CD4-positive, alpha-beta memory T cell (primary cell): ENCODE measurements at places on chromosomes 11 and 22. TPM values are rescaled to one million over a fixed set of nuclear protein-coding genes. Genes with fewer than 3 reads are reported as not detected.

DNA sequence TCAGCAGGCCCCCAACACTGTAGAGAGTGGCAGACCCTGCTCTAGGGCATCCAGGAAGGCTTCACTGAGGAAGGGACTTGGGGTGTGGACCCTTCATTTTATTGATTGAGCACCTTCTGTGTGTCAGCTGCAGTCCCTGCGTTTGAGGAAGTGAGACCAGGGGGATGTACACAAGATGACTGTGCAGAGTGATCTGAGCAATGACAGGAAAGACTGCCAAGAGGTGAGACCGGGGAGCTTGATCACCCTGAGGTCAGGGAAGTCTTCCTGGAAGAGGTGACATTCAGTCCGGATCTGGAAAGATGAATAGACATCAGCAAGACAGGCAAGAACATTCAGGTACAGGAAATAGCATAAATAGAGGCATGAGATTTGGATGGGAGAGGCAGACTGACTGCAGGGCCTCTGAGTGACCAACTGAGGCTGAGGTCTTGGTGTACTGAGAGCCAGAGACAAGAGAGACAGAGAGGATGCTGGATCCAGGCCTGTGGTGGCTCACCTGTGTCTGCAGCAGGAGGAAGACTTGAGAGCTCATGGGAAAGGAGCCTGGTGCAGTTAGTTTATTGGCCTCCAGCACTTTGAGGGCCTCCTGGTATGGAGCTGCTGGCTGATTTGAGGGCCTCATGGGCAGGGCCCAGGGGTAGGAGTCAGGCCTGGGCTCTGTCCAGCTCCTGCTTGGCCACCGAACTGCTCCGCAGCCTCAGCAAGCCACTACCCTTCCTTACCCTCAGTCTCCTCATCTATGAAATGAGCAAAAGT lies 5.2 kb downstream of the DGAT2 start:
- DNase-seq = no peak

- no peak for DNase-seq
Observed at GRCh38 chr11:121376130-121376529, 76.0 kb upstream of the SORL1 start.

DNA sequence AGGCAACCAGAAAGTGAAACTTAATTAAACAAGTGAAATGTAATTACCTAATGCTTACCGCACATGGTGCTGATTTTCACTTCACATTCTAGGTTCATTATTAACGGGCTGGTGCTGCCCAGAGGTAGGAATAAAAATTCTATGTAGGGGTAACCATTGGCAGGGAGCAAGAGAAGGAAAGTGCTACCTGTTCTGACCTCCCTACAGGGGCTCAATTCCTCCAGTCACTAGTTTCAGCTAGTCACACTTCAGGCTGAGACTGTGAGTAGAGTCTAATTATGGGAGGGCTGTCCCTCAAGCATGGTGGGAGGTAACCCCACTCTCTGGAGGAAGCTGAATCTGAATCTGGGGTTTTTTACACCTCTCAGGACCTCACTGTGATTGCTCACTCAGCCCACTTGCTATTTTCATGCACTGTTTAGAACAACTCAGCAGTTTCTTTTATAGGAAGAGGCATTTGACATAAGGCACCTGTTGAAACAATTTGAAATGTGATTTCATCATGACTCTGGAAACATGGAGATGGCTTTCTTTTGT lies 75.4 kb downstream of the MAML2 start:
- peak; percentile 71 for DNase-seq

- no peak for DNase-seq
Observed at GRCh38 chr11:47418454-47419259, 7.6 kb downstream of the PSMC3 start.

DNA sequence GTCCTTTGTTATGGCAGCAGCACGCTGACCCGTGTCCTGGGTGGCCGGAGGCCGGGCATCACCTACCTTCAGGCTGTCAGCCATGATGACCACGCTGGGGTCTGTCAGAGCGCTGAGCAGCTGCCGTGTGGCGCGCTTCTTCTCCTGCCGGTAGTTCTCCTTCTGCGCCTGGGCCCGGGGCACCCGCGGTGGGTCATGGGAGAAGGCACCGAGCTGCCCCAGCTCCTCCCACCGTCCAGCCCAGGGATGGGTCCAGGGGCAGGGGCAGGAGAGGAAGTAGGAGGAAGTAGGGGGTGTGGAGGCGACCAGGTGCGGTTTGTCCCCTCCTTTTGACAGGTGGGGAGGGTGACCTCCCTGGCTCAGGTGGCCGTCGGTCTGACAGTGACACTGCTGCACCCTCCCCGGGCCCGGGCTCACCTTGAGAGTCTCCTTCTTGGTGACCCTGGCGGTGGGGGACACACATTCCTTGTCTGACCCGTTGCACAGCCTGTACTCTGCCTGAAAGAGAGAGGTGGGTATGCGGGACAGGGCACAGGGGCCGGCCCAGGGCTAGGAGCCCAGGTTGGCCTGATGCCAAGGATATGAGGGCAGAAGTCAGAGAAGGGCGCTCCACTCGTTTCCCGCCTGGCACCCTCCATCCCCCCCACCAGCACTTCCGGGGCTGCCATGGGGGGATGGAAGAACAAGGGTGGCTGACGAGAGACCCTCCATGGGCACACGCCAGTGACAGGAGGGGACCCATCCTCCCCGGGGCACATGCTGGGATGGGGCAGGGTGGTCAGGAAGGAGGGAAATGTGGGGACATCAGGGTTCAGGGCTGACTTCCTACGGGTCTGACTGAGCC lies 43.0 kb downstream of the OSBPL5 start:
- no peak for DNase-seq

DNA sequence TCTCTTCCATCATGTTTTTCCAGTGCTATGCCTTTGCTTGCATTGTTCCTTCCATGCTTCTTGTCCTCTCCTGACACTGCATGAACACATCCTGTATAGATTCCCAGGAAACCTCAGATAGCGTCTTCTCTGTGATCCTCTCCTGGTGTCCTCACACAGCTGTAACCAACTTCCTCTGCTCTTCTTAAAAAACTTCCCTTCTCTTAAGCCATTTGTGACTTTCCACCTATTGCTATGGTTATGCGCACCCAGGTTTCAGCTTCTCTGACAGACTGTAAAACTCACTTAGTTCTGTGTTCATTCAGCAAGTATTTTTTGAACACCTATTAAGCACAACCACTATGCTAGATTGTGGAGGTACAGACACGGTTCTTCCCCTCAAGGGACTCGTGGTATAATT lies 5.1 kb upstream of the APLP2 start:
- no peak for DNase-seq

DNA sequence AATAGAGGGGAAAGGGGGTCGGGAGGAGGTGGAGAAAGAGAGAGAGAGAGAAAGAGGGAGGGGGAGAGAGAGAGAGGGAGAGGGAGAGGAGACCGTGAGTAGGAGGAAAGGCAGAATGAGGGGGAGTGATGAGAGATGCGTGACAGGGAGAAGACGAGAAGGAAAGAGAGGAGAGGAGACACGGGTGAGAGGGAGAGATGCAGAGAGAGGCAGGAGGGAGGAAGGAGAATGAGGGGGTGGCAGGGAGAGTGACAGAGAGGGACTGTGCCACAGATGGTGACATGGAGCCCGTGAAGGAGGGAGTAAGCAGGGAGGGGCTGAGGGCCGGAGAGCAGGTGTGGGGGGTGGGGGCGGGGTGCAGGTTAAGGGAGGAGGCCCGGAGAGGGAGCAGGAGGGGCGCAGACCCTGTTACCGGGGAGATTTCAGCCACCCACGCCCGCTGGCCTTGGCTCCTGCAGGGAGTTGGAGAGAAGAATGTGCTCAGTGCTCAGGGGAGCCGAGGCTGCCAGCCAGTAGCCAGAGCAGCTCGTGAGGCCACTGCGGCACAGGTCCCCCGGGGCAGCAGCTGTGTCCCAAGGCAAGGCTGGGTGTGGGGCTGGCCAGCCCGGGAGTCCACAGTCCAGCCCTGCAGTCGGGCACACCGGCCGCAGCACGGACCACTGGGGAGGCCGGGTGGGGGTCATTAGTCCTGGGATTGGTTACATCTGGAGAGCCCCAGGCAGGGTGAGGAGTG lies at the start of gene SSTR3:
Gene SSTR3 (minus strand): TSS at position 304 of the 733 bp plus-strand sequence. CDS start 4,674 bp downstream, outside the sequence.
- no peak for DNase-seq

Gene CBLIF
- not detected for total RNA-seq
